ENCODE measurements at places on chromosomes 2 and 18.

DNA sequence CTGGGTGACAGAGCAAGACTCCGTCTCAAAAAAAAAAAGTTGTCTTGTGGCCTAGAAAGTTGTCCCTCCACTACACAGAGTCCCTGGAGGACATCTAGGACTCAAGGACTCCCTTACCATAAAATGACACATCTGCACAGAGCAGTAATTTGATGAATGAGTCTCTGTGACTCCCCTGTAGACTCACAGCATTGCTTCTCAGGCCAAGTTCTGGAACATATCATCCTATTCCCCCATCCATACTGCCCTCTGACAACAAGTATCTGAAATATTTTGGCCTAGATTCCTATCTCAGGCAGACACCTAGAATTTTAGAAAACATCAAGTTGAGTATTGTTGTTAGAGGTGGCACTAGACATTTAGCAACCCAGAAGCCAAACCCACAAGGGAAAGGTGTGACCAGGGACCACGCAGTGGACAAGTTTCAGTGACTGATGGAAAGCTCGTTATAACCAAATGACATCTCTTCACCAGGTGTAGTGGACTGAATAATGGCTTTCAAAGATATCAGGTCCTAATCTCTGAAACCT lies 97.9 kb upstream of the ATP8B1 start:
- no peak for DNase-seq

DNA sequence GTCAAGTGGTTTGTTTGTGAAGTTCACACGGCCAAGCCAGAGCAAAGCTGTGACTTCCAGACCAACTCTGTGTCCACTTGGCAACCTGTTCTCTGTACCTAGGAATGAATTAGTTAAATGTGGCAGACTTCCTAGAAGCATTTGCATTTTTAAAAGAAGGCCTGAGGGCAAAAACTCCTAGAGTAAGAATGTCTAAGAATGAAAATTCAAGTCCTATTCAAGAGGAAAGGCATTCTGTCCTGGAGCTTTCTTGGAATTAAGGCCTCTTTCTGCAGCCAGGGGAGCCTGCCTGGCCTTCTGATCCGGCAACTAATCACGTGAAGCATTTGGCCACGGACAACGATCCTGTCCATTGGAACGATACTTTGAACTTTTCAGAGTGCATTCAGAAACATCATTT lies 155.0 kb downstream of the SETBP1 start:
- no peak for DNase-seq

- peak; percentile 40 for DNase-seq
Observed at GRCh38 chr2:128420776-128421175, 102.1 kb upstream of the HS6ST1 start.

- DNase-seq = no peak
Observed at GRCh38 chr2:215161301-215161829, 22.9 kb upstream of the ABCA12 start.

DNA sequence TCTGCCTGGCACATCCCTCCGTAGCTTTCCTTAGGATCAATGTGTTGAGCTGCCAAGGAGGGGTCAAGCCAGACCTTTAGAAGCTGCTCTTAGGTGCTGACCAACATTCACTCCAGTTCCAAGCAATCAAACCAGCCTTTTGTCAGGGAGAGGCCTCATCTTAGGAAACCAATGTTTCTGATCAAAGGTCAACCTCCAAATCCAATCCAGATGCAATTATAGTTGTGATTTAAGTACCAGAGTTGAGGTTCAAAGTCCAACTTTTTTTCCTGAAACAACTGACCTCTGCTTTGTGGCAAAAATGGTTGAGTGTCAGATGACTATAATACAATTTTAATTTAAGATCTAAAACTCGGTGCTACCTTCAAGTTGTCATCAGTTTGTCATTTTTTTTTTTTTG lies 303.4 kb downstream of the ALK start:
- no peak for DNase-seq

DNA sequence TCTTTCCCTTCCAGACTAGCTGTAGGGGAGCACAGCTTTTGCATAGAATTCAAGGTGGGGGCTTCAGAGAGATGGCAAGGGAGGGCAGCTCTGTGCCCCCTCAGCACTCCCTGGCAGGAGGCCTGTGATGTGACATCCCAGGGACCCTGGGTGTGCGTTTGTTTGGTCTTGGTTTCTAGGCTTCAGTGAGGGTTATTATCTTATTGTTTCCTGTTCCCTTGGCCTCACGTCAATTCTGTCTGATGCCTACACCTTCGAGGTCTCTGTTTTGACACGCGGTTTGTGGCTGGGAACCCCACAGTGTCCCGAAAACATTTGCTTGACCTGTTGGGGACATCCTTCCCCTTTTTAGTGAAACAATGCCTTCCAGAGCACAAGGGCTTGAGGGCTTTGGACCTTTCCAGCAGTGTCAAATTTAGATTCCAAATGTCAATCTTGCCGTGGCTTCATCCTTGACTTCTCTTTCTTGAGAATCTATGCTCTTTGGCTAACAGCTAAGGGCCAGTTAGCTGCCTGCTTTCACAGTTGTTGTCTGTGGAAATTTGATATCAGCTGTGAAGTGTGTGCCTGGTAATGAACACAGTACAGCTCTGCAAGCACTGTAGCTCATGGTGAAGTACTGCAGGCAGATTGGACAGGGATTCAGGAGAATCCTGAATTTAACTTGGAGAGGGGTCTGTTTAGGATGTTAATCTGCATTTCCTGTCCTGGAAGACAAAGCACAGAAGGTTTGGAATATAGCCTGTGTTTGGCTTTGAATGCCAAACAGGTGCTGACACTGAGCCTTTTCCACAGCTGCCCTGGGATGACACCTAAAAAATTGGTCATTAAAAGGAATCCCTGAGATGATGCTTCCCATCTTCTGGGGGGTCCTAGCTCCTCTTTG lies 108.2 kb upstream of the CXCR4 start:
- no peak for DNase-seq

DNA sequence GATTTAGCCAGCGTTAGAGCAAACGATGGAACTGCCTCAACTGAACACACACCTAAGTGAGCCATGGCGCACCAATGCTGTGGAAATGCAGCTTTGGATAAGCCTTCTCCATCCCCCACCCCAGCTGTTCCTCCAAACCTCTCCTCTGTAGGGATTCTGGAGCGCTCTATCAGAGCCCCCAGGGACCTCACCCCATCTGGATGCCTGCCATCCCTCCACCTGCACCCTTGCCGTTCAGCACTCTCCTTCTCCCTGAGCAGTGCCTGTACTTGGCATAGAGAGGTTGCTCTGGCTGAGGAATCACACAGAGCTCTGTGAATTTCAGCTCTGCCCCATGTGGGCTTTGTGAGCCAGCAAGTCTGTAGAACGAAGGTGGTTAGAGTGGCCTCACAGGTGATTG lies 42.8 kb upstream of the INHBB start:
- no peak for DNase-seq

GRCh38 chr2:115083225-115083624 lies 640.8 kb downstream of the DPP10 start:
- no peak for DNase-seq

DNA sequence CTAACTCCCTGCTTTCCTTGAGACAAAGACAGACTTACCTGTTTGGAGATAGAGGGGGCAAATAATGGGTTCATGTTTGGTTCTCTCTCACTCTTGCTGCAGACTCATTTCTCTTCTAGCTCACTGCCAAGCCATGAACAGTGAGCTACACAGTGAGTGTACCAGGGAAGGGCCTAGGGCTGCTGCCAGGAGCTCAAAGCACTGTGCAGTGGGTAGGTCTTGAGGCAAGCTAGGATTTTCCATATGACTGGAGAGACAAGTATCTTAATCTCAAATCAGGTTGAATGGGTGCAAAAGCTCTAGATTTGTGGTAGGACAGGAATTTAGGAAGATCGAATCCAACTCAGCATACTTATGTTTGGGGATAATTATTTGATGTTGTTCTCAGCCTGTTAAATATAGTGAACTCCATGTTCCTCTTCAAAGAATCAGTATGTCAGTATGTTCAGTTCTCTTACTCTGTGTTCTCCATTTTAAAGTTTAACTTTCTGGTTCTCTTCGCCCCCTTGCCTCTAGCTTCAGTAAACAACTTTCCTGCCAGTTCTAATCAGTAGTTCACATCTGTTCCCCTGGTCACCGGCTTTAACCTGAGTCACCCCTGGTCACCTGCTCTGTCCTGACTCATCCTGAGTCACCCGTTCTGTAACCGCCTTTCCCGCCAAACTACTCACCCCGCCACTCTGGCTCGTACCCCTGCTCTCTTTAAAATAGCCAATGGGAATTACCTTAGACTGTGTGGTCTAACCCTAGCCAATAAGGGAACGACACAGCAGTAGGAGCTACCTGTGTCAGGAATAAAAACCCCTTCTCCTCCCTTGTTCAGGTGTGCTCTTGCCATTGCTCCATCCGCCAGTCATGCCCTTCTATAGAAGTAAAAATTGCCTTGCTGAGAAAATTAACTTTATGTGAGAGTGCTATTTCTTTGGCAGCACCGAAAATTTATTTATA lies 21.9 kb downstream of the SLC25A52 start:
- DNase-seq = no peak

GRCh38 chr2:66568650-66569300 lies 133.8 kb downstream of the MEIS1 start:
- no peak for DNase-seq

Data from upper lobe of right lung (tissue), 1 donor.